ENCODE measurements at places on chromosomes 7 and 10.

- DNase-seq, result no peak
These were observed 285 bp downstream of the CSTF2T start for GRCh38 chr10:51699145-51699474.

DNA sequence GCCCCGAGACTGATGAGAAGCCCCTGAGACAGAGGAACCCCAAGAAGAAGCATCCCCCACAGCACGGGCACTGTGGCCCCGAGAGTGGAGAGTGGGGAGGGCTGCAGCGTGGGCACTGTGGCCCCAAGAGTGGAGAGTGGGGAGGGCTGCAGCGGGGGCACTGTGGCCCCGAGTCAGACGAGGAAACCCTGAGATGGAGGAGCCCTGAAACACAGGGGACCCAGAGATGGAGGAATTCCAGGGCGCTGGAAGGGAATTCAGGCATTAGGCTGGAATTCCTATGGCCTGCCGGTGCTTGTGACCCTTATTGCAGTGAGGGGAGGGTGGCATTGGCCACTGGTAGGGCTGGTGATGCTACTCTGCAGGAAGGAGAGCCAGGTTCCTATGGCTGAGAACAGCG is 168.6 kb upstream of the SHH start:
- no peak for DNase-seq

GRCh38 chr10:6119962-6120361 is 31.1 kb downstream of the RBM17 start:
- no peak for DNase-seq

GRCh38 chr10:71980181-71981014 is 16.2 kb downstream of the CHST3 start:
- no peak for DNase-seq

- no peak for DNase-seq
These were observed 112.3 kb downstream of the ABLIM1 start for GRCh38 chr10:114545819-114546218.

DNA sequence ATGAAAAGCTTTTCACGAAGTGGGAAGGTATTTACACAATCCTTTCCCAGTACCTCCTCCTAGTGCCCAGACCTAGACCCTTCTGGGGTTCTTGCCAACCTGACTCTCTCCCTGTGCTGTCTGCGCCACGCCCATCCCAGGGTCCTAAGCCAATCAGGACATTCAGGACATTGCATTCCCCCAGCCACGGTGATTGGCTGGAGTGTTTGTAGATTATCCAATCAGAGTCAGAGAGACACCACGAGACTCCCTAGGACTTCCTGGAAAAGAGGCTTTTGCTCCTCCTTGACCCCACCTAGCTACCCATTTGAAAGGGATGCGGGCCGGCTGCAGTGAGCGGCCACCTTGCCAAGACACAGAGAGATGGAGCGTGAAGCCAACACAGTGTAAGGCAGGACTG is 3.5 kb upstream of the GDF2 start:
- peak; percentile 40 for DNase-seq

- no peak for DNase-seq
These were observed 405.2 kb upstream of the AUTS2 start for GRCh38 chr7:69193061-69193460.

DNA sequence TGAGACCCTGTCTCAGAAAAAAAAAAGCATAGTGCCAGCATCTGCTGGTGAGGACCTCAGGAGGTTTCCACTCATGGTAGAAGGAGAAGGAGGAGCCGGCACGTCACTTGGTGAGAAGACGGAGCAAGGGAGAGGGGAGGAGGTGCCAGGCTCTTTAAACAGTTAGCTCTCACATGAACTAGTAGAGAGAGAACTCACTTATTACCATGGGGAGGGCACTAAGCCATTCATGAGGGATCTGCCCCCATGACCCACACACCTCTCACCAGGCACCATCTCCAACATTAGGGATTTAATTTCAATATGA is 62.9 kb upstream of the VKORC1L1 start:
- no peak for DNase-seq

DNA sequence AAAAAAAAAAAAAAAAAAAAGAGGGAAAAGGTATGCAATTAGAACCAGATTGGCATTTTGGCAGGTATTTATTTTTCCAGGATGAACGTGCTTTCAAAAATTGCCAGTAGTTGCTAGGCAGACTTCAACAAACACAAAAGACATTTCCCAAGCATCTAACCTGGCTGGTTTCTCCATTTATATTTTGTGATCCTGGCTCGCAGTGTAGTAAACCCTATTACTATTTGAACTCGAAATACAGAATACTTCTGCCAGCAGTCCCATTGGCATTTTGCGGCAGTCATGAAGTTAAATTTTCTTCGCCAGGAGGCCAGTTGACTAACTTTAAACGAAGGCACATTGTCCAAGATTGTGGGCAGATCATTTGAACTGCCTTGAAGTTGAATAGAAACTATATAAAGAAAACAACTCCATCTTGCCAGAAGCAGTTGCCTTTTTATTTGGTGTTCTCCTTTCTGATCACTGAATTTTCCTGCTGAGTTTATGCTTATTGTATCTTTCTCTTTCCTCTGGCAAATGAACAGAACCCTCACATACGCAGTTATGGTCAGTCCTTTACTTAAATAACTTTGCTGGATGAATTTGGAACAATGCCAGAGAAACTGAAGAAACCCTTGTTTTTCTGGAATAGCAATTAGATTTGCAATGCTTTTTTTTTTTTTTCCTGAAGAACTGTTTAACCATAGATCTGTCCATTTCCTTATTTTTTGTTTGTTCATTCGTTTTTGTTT is 132.9 kb downstream of the BICC1 start:
- DNase-seq, result no peak

DNA sequence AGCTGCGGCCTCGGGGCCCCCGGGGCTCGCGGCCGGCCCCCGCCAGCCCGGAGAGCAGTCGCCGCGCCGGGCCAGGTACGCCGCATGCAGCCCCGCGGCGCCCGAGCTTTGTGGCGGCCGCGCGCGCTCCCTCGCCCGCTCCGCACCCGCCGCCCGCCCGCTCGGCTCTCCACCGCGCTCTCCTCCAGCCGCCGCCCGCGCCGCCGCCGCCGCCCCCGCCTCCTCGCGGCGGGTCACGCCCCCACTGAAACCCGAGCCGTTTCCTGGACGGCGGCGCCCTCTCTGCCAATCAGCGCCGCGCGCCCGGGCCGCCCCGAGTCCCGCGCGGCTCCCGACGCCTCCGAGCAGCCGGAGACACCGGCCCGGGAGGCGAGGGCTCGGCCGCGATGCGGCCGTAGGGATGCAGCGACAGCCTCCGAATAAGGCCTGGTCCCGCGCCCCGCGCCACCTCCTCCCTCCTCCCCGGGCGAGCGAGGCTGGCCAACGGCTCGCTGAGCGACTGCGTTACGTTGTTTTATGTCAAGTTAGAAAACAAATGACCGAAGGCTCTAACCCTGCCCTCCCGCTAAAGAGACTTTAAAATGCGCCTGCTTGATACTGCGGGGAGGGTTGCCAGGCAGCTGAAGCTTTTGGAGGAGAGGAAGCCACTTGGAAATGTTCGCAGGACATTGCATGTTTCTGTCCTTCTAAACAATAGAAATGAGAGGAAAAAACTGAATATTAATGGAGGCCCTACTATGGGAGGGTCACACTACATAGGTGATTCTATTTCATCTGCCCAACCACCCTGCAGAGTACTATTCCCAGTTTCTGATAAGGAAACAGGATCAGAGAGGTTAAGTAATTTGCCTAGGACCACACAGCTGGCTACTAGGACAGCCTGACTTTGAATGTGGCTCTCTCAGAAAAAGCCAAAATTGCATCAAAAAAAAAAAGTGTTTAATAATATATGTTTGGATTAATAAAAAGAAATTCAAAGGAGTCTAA is at the start of gene FGFR2:
Gene FGFR2, minus strand, starts transcription at position 182 of the 987 bp plus-strand sequence. CDS start 4,627 bp downstream, outside the sequence.
- peak; percentile 89 for DNase-seq

- DNase-seq, result no peak
These were observed 272.7 kb downstream of the HDAC9 start for GRCh38 chr7:18768256-18768655.

GRCh38 chr10:78199759-78200158 is 166.1 kb downstream of the RPS24 start:
- no peak for DNase-seq

DNA sequence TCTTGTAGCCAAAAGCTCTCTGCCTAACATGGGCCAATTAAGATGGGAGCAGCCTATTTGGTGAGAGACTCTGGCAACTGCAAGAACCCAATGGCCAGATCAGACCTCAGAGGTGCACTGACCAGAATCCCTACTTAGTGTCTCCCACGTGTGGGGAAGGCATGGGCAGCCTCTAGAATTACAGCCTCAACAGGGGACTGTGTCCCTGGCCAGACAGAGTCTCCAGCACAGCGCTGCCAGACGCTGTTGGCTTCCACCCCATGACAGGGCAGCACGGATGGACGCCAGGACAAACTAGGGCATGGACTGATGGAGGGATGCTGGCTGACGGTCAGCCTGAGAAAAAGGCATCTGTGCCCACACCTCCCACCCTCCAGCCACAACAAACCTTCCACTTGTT is 729.3 kb upstream of the AUTS2 start:
- DNase-seq, result no peak

DNA sequence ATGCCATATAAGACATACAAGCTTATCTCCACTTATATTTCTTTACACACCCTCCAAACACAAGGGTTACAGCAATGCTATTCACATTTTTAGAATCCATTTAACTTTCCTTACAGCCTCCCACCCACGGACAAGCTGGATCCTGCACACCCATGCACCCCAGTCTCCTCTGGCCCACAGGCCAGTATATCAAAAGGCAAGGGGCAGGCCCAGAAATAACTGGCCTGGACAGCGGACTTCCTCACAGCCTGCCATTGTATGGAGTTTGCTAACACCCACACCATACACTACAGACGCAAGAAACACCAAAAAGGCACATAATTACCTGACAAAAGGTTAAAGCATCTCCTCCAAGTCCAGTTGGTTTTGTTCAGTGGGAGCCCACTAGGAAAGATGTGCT is 12.0 kb downstream of the HOXA4 start:
- DNase-seq, result no peak

GRCh38 chr7:28621369-28621841 is 209.1 kb downstream of the CREB5 start:
- no peak for DNase-seq

- no peak for DNase-seq
These were observed 89.1 kb downstream of the SEMA3E start for GRCh38 chr7:83559887-83560286.

GRCh38 chr7:1444925-1445322 is 14.3 kb downstream of the MICALL2 start:
- no peak for DNase-seq

GRCh38 chr7:142298009-142298408 is 40.2 kb upstream of the PRSS58 start:
- no peak for DNase-seq

DNA sequence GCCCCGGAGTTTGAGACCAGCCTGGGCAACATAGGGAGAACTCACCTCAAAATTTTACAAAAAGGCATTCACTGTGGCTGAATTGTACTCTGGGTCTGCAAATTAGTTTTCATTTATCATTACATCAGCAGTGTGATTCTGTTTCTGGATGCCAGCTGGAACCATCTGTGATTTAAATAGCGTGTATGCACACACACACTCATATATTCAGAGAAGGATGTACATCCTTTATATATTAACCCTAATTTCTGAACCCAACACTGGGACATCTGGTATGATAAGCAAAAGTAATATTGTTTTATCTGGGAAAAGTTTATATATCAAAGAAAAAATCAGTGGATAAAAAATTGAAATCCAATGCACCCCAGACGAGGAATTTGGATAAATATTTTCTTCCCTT is 33.8 kb upstream of the LYZL1 start:
- DNase-seq, result no peak

- DNase-seq, result no peak
These were observed 48.1 kb downstream of the CDC123 start for GRCh38 chr10:12243864-12244620.

GRCh38 chr10:60732198-60732806 is 46.0 kb upstream of the CDK1 start:
- no peak for DNase-seq

- DNase-seq, result no peak
These were observed 18.6 kb downstream of the PYROXD2 start for GRCh38 chr10:98396096-98397063.

DNA sequence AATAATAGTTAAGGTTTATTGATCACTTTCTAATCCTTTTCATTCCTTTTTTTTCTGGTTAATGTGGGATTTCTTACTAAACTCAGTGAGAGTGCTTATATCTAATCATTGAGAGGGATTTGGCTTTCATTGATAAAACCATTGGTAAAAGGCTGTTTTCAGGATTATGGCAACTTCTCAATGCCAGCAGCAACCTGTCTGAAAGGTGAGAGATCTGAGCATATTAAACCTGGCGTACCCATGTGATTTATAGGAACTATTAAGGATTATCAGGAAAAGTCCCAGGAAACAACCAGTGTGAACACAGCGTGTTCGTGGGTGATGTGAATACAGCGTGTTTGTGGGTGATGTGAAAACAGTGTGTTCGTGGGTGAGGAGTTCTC is 65.9 kb downstream of the PDIA4 start:
- no peak for DNase-seq

DNA sequence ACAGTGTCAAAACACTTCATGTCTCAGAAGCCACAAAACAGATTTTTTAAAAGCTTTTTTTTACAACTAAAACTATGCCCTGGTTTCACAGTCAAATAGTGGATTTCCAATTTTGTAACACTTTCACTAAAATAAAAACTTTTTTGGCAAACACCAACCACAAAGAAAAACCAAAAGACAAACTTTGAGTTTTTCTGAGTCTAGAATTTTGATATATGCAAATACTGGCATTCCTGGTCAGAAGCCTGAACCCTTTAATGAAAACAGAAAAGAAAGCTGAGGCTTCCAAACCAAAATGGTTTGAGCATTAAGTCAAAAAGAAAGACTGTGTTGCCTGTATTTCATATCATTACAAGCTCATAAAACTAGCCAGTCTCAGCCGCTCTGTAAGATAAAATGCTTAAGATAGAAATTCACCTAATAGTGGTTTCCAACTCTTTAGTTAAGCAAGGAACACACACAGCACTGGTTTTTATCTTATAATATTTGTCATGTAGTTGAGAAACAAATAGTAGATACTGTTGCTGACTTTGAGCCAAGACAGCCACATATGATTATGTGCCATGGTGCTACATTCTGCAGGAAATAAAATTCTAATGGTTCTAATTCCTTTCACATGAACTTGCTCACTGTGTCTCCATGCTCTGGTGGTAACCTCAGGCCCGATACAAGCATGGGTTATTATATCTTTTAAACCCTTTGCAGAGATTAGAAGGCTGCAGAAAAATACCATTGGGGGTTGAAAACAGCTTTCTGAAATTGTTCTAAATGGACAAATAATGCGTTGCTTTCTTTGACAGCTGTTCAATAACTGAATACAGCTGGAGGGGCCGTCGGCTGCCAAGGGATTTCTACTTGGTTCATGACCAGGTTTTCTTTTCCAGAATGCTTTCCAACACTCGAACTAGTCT is 49.4 kb downstream of the FAM171A1 start:
- no peak for DNase-seq

GRCh38 chr10:3872712-3873329 is 87.8 kb upstream of the KLF6 start:
- no peak for DNase-seq
